NCI-H2227 treated with DMSO at 0.1 percent for 48 hours (cell line): ENCODE measurements at places on chromosomes 7 and 10.

DNA sequence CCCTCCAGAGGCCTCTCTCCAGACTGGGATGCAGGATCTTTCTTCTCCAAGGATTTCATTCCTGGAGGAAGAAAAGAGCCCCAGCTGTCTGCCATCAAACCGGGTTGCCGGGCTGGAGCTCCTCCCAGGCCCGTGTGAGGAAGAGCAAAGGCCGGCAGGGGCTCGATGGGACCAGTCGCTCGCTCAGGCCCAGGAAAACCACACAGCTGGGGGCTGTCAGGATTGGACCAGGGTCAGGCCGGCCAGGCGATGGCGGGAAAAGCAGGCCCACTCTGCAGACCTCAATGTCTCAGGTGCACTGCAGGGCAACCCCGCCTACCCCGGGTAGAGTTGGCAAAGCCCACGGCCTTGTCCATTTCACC, 98.1 kb upstream of the DNAAF5 start:
- no peak for DNase-seq

DNA sequence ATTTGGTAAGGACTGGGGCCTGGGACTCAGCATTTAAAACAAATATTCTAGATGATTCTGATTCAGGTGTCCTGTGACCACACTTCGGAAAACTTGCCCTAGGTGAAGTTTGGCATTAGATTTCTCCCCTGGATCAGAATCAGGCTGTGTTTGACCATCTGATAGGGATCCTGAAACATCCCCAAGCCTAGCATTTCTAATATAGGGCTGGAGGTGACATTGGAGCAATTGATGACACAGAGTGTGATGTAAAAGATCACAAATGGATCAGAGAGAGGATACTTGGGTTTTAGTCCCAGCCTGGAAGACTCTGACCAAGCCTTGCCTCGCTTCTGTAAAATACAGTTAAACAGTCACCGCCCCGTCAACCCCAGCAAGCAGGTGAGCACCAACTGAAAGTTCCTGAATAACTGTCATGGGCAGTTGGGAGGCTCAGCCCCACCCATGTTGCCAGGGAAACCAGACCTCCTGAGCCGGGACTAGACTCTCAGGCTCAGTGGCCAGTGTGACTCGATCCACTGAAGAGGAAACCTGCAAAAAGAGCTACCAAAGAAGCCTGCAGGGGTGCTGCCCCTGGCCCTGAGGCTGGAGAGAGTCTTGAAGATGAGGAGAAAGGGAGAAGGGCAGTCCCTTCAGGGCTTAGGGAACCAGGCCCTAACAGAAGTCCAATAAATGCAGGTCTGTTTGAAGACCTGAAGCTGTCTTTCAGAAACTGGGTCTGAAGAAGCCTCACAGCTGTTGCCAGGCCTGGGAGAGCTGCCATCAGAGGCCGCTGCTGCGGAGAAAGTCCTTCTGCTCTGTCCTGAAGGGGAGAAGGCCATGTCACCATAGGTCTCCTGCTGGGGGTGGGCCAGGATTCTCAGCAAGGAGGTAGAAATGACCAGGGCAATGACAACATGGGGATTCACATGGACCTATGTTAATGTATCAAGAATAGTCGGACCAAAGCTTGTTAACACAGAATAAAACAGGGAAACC, 126.1 kb upstream of the KCNMA1 start:
- DNase-seq, result no peak

GRCh38 chr7:67407392-67408071, 410.9 kb downstream of the TYW1 start:
- DNase-seq, result no peak

GRCh38 chr7:25391295-25391861, 163.1 kb upstream of the NPVF start:
- peak; percentile 33 for DNase-seq

DNA sequence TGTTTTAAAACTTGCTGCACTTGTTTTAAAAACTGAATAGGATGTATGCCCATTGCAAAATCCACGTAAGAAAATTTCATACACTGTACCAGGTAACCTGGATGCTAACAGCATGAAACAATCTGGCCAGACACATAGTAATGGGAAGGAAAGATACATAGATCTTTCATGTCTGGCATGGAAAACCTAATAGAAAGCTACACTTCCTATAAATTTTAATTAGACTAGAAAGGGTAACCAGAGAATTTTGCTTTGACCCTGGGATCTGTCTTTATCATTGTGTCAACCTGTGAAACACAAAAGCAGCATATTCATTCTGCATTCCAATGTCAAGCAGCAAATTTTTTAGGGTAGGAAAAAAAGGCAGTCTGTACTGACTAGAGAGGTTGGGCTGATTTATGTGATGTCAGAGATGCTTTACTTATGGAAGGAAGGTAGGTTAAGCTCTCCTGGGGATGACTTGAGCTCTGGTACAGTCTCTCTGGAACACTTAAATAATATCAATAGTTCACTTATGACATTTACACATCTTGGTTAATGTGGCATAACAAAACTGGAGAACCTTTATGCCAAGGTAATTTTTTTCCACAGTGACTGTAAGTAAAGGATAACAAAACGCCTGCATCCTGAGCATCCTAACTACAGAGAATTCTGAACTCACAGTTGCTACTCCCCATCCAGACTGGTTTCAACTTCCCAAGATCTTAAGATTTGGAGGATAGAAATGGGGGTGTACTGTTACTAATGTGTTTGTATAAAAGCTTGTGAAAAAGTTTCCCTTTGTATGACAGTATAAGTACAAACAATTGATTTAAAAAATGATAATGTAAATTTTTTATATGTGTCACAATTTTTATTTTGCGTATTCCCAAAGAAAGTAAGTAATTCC, 44.7 kb downstream of the DOCK4 start:
- no peak for DNase-seq

DNA sequence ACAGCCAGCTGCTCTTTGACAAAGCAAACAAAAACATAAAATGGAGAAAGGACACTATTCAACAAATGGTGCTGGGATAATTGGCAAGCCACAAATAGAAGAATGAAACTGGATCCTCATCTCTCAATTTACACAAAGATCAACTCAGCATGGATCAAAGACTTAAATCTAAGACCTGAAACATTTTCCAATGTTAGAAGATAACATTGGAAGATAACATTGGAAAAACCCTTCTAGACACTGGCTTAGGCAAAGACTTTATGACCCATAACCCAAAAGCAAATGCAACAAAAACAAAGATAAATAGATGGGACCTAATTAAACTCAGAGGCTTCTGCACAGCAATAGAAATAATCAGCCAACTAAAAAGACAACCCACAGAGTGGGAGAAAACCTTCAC, 425.7 kb upstream of the SEMA3D start:
- no peak for DNase-seq

DNA sequence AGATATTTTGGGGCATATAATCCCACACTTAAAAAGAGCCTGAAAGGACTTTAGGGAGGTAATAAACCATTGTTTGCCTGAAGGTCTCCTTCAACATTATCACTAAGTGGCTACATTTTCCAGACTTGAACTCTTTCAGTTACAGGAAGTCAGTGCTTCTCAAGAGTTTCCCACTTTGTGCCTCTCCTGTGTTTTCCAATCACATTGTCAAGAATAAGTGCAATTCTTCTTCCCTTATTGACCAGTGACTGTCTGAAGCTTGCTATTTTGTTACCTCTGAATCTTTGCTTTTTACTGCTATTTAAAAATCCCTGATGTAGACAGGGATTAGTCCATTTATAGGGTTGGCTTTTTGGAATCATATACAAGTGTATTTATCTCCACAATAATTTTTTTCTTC, 346.7 kb upstream of the ANKRD30A start:
- DNase-seq, result no peak

DNA sequence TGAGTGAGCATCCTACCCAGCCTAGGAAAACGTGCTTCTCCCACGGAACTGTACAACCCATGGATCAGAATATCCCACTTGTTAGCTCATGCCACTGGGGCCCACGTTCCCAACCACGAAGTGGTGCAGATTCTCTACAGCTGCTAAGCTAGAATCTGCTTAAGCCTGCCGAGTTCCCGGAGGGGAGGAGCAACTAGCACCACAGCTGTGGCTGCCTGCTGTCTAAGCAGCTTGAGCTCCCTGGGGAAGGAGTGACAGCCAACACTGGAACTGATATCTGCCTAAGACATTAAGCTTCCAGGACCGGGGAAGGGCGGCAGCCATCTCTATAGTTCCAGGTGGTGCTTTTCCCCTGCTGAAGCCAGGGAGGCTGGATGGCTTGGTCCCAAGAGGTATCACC, 334.7 kb upstream of the CHRM2 start:
- DNase-seq, result no peak

GRCh38 chr7:151645311-151645710, 125.6 kb upstream of the RHEB start:
- DNase-seq, result no peak

GRCh38 chr10:130998046-130998435, 313.5 kb downstream of the TCERG1L start:
- DNase-seq, result no peak
